ENCODE measurements at places on chromosomes 16 and 17.
A peak's percentile ranks its signal among the peaks of the same experiment; 100 is the strongest.

GRCh38 chr17:35713069-35713728 is 18.2 kb upstream of the RASL10B start:
- DNase-seq, result no peak

DNA sequence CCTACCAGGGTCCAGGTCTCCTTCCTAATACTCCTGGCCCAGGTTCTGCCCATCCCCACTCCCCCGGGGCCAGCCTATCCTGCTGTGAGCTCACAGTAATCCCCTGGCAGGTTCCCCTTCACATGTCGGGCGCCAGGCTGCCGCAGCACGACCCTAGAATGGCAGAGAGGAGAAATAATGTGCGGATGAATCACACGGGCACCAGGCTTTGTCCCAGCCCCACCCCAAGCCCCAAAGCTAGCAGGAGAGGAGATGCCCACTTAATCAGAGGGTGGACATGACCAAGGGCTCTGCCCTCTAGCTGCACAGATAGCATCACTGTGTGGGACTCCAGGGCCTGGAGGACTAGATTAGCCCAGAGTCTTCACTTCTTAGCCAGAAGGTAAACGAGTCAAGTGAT is 39.5 kb downstream of the ST3GAL2 start:
- no peak for DNase-seq

DNA sequence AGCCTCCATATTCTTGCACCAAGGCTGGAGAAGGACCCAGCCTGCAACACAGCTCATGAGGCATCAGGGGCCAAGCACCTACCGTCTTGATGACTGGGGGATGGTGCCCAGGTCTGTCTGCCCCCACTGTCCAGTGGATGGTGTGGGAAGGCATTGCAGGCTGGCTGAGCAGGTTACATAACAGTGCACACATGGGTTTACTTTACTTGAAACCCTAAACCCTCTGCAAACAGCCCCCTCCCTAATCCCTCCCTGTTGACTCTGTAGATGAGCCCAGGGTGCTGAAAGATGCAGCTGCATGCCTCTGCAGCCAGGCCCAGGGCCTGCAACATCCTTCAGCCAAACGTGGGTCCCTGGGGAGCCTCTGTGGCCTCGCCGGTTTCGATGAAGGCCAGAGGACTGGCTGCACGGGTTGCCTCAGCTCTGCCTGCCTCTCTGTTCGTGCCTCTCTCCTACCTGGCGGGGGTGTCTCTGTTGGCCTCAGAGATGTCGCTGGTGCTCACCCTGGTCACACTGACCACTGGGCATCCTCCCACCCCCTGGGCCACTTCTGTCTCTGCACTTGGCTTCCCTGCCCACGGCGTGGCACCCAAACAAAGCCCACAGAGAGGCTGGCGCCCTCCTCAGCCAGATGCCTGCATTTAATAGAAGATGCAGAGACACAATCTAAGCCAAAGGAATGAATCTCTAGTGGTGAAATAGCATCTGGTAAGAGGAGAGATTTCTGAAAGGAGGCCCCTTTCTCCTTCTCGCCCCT is 95.1 kb downstream of the METRNL start:
- DNase-seq, result no peak

DNA sequence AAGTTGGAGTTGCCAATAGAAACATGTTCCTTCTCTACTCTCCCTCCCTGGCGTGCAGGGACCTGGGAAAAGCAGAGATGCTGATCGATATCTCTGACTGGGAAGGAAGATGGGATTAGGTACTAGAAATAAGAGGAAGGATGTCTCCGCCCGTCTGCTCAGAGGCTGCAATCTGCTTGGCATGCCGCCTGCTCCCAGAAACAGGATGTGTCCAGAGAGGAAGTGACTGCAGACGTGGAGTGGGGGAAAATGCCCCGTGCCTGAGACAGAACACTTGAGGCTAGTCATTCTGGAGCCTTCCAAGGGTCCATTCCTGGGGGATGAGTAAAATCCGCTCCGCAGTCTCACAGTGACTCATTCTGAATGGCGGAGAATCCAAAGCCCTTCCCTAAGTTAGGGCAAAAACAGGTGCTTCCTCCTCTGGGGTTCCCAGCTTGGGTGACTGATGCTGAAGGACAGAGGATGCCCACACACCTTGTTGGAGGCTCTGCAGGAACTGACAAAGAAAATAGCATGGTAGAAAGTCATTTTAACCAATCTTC is 45.0 kb upstream of the SMURF2 start:
- DNase-seq, result no peak

DNA sequence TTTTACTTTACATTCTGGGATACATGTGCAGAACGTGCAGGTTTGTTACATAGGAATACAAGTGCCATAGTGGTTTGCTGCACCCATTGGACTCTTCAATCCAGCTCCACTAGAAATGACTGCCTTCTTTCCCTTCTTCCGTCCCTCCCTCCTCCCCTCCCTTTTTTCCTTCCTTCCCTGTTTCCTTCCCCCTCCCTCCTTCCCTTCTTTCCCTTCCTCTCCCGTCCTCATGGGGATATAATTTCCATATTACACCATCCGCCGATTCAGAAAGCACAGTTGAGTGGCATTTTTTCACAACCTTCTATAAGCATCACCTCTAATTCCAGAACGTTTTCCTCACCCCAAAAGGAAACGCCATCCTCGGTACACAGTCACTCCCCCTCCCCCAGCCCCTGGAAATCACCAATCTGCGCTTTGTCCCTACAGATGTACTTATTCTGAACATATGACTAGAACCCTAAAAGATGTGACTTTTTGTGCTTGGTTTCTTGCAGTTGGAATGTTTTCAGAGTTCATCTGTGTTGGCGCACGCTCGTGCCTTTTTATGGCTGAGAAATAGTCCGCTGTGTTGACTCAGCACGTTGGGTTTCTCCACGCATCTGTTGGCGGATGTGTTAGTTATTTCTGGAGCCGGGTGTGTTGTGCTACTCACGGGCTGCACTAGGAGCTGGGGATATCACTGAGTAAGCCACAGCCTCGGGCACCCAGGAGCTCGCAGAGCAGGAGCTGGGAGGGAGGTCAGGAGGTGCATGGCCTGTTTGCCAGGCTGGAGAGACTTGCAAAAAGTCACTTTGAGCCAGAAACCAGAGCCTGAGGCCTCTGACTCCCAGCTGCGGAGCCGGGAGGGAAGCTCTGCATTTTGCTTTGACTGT is 336.4 kb downstream of the SEC14L1 start:
- DNase-seq, result no peak

- no peak for DNase-seq
Observed at GRCh38 chr17:77106874-77107358, 33.9 kb upstream of the SEC14L1 start.

- no peak for DNase-seq
Observed at GRCh38 chr16:29777576-29778350, at the start of gene ZG16. TSS of gene ZG16 (plus strand) at chr16:29778256. CDS start at chr16:29779267, 1,011 bp downstream.

GRCh38 chr16:74868501-74868900 is 93.9 kb upstream of the FA2H start:
- DNase-seq, result no peak

GRCh38 chr17:33689725-33690124 is 396.6 kb upstream of the ASIC2 start:
- DNase-seq, result no peak

DNA sequence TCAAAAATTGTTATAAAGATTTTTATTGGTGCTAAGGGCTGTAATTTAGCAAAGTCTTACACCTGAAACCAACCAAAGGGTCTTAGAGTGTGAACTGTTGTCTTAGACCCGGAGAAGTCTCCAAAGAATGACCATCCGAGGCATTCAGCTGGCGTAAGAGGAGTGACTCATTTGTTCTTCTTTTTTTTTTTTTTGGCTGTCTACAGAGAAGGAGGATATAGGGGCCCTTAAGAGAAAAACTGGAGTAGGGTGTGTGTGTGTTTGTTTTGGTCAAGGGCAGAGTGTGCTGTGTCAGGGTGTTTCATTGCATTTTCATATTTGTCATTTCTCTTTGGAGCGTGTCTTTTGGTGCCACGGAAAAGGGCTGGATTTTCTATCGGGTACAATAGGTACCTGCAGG is 508.0 kb downstream of the WWOX start:
- no peak for DNase-seq

DNA sequence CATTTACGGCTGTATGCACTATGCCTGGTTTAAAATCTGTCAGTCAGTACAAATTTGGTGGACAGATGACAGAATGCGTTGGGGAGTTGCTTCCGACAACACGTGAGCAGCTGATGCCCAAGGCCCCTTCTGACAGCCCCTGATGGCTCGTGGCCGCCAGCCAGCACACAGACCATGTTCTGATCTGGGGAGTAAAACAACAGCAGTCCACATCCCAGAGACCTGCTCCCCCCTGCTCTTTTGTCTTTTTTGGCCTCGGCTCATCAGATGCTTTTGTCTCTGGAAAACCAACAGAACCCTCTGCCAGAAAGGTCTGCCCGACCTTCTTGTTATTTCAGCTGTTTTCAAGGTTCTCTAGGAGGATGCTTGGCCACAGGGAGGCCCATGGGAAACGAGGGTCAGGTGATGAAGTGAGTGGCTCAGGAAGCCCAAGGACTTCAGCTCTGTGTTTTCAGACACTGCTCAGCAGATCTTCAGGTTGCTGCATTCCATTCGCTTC is 10.8 kb downstream of the ARSG start:
- DNase-seq, result no peak

DNA sequence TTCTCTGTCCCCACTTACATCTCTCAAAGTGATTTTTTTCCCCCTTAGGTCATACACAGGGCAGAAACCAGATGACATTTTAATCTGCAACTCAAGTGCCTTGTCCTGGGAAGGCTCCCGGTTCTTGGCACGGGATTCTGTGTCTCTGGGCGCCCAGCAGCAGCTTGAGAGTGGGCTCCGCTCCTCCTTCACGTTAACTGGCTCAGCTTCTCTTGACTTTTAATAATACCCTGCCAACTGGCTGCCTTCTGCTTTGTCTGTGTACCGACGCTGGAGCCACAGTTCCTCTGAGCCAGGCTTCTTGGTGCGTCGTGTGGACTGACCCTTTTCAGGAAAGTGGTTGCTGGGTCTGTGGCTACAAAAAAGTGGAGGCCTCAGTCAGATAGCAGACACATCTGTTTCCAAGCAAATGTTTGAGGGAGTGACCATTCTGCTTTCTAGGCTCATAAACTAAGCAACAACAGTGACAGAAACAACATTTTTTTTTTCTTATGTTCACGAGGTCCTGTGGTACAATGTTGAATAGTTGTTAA is 64.9 kb downstream of the IRF8 start:
- no peak for DNase-seq

DNA sequence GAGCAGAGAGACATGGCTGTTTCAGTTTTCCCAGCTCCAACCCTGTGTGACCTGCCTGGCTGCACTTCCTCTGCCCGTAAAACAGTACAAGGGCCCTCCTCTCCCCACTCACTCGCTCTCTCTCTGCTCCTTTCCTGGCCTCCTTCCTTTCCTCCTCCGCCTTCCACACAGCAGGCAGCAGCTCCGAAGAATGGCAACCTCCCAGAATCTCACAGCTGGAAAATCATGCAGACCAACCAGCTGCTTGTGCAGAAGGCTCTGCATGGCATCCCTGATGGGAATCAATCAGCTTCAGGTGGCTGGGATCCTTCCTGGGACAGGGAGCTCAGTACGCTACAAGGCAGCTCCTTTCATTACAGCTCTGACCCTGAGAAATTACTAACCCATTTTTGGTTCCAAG is 27.4 kb downstream of the TMEM132E start:
- DNase-seq, result no peak

DNA sequence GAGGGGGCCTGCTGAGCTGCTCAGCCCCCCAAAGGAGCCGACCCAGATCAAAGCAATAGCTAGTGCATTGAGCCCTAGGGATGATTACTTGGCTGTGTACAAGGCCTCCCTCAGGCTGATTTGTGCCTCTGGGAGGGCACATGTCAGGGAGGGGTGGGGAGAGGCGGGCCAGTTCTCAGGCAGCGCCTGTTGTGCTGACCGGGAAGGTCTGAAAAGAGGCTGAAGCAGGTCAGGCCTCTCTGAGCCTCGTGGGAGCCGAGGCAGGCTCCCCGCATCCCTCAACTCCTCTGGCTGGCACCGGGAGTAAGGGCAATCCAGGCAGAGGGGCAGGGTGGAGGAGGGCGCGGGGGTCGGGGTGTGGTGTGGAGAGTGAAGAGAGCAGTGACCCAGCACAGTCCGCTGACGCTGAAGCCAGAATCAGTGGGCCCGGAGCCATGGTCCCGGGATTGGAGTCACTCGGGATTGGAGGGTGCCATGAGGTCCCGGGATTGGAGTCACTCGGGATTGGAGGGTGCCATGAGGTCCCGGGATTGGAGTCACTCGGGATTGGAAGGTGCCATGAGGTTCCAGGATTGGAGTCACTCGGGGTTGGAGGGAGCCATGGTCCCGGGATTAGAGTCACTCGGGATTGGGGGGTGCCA is 3.0 kb downstream of the DCXR start:
- DNase-seq, result no peak

DNA sequence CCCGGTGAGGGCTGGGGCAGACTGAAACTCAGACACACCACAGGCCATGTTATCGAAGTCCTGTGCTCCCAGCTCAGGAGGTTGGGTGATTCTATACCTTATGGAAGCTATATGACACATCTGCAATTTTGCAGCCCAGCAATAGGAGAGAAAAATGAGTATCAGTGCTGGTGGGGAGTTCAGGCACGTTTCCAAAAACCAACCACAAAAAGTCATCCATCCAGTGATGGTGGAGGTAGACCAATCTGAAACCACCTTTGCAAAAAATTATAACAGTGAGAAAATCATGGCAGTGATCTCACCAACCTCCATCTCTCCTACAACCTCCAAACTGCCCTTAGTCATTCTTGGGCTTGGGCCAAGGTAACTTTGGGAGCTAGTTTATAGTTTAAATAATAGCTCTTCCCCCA is 327.9 kb downstream of the SLC39A11 start:
- no peak for DNase-seq

DNA sequence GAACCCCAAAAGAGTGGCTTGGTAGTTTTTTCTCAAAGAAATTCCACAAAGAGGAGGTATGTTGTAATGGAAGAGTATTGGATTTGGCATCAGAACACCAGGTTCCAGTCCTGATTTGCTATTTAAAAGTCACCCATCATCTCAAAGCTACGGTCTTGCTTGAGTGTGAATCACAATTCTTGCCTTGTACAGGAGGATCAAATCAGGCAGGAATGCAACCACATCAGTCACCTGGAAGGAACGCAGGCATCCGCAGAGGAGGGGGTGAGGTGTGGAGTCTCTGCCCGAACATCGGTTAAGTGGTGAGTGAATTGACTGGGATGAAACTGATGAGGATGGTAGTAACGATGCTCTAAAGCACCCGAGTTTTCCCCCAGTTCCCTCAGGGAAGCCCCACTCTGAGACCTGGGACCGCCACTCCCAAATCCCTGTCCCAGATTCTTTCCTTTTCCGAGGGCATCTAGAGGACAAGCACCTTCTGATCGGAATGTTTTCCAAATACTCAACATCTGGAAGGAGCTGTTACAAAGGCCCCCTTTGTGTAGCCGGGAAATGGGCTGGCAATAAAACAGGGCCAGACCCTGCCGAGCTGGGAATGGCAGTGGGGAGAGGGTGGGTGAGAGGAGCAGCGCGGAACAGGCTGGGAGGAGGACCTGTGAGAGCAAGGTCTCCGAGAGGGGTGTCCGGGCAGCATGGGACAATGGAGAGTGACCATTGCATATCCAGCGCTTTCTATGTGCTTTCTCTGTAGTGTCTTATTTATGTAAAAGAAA is 469.6 kb downstream of the SLC39A11 start:
- DNase-seq, result no peak

GRCh38 chr17:16419074-16419928 is 3.9 kb downstream of the TRPV2 start:
- DNase-seq, result peak; percentile 47
